T-helper 17 cell (primary cell): ENCODE measurements at places on chromosomes 2 and 18. TPM values are rescaled to one million over a fixed set of nuclear protein-coding genes. Genes with fewer than 3 reads are reported as not detected.
A peak's percentile ranks its signal among the peaks of the same experiment; 100 is the strongest.

The DUSP2 gene
- 319 TPM for total RNA-seq

The SLC9A4 gene
- 0.18 TPM for total RNA-seq

GRCh38 chr2:147538088-147538487 lies 306.7 kb upstream of the ACVR2A start:
- no peak for DNase-seq

The MGAT4A gene
- 205 TPM for total RNA-seq

- DNase-seq: peak; percentile 23
Measured at GRCh38 chr2:73107211-73107926, 5.4 kb downstream of the RAB11FIP5 start.

GRCh38 chr2:233100192-233100998 lies 40.3 kb downstream of the INPP5D start:
- DNase-seq: peak; percentile 26

GRCh38 chr2:147665105-147665504 lies 179.7 kb upstream of the ACVR2A start:
- DNase-seq: no peak
